ENCODE measurements at places on chromosomes 7 and 10.

- DNase-seq: no peak
Measured at GRCh38 chr7:34787586-34787985, 129.6 kb downstream of the NPSR1 start.

DNA sequence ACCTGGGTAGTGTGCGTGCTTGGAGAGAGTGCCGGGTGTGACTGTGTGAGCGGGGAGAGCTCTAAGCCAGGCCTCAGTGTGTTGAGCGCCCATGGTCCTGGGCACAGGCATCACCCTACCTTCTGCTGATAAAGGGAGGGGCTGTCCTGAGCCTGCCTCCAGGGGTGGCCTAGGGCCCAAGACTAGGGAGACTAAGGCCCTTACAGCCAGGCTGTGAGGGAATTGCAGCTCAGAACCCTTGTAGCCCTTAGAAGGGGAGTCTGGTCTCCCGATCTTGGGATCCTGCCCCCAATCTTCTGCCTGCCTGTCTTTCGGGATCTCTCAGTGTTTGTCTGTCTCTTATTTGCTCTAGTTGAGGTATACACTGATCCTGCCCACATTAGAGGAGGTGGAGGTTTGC is 41.2 kb downstream of the PAX2 start:
- DNase-seq: no peak

DNA sequence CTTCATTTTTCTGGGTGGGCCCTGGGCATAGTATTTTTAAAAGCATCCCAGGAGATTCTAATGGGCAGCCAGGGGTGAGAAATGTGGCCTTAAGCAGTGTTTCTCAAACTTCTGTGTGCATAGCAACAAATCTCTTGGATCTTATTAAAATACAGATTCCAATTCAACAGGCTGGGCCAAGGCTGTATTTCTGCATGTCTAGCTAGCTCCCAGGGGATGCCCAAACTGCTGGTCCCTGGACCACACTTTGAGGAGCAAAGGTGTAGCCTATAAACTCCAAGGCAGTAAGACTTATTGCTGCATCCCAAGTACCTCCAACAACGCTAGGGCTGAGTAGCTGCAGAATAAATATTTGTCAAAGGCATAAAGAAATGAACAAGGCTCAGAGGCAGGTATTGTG is 292.9 kb upstream of the ZMIZ1 start:
- DNase-seq: no peak

- no peak for DNase-seq
Measured at GRCh38 chr10:93152136-93152535, 78.4 kb downstream of the CYP26A1 start.

- DNase-seq: no peak
Measured at GRCh38 chr10:90319188-90319914, 538.5 kb downstream of the HTR7 start.

- DNase-seq: no peak
Measured at GRCh38 chr7:28078036-28078901, 102.3 kb downstream of the JAZF1 start.

GRCh38 chr7:55177068-55177530 is 158.3 kb downstream of the EGFR start:
- no peak for DNase-seq

- no peak for DNase-seq
Measured at GRCh38 chr7:131792311-131792710, 235.9 kb upstream of the PODXL start.

GRCh38 chr7:97818066-97818663 is 54.0 kb downstream of the ASNS start:
- no peak for DNase-seq

- no peak for DNase-seq
Measured at GRCh38 chr10:98910048-98910447, 325.6 kb downstream of the HPSE2 start.

DNA sequence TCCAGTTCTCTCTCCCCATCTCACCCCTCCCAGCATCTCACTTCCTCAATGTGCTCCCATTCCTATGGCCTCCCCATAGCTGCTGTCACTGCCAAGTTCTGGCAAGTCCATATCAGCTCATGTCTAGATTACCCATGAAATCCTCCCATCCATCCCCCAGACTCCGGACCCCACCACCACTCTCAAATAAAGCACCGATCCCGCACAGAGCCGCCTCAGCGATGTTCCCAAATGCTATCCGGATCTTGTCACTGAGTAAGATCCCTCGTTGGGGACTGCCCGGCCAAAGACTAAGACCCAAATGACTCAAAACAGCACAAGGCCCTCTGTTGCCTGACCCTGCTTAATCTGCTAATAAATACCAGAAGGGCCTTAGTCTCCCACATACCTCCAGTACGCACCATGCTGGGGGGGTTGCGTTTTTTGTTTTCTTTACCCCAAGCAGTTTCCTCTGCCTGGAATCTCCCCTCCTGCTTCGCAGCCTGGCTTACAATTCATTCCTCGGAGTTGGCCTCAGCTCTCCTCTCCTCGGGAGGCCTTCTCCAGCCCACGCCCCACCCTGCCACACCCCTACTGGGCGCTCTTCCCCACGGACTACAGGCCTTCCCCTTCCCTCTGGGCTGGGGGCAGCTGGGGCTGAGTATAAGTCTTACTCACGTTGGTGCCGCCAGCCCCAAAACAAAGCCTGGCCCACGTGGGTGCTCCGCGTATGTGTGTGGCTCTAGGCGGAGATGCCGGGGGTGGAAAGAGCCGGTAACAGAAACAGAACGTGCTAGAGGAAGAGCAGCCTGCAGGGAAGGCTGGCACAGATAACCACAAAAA is 1.8 kb upstream of the DUSP5 start:
- peak; percentile 51 for DNase-seq

DNA sequence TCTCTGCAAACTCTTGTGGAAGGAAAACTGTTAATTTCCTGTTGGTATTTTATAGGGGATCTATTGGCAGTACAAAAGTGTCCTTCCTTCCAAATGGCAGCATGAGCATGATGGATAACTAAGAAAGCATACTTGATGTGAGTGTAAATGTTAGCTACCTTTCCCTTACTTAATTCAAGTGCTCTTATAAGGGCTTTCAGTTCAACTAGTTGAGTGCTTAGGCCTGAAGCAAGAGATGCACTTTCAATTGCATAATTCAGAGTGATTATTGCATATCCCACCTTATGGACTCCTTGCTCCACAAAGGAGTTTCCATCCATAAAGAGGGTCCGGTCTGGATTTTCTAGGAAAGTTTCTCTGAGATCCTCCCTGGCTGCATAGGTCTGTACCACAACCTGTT is 56.3 kb upstream of the CYP2C8 start:
- no peak for DNase-seq

DNA sequence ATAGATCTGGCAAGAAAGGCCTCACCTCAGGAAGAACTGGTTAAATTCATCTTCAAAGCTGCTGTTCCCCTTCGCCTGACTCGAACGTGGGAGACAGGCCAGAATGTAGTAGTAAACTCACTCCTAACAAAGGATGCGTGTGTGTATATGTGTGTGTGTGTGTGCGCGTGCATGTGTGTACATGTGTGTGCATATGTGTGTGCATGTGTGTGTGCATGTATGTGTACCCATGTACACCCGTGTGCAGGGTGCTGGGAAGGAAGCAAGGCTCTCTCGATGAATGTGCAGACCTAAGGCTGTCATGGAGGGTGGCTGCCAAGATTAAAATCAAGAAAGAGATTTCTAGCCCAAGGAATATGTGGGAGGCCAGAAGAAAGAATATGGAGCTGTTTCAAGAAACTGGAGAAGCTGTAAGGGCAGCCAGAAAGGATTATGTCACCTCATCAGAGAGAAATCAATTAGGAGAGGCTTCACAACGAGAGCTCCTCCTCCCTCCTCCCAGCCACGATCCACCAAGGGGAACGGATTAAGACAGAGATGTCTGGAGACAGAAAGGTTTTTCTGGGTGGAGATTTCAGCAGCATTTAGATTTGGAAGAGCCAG is 34.0 kb upstream of the LBX1 start:
- no peak for DNase-seq

DNA sequence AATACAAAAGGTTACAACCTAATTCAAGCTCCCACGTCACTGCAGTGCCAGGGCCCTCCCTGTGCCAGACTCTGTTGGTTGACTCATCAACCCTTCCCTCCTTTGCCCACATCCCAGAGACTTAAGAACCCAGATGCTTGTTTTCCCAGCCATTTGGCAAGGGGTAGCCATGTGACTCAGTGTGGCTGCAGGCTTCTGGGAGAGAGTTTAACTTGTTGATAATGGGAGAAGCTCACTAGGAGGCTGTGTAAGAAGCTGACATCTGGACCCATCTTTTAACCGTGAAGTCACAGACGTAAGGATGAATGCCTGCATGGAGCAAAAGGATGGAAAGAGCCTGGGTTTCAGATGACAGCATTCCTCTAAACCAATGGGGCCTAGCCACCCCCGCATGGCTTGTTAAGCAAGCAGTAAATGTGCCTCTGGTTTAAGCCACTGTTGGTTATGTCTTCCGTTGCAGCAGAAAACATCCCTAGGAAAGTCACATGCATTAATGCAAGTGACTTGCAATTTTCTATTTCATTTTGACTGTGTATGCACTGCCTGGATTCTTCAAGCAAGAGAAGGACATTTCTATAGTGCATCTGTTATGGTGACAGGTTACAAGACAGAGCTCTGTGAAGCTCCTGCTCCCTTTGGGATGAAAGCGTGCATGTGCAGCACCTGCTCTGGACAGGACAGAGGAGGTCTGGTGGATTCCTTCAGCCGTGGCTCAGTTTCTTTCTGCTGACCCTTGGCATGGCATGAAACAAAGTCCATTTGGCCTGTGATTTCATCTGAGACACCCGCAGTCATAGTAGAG is 57.5 kb upstream of the CREB5 start:
- peak; percentile 35 for DNase-seq

- no peak for DNase-seq
Measured at GRCh38 chr10:119976421-119976820, 83.9 kb downstream of the SEC23IP start.

DNA sequence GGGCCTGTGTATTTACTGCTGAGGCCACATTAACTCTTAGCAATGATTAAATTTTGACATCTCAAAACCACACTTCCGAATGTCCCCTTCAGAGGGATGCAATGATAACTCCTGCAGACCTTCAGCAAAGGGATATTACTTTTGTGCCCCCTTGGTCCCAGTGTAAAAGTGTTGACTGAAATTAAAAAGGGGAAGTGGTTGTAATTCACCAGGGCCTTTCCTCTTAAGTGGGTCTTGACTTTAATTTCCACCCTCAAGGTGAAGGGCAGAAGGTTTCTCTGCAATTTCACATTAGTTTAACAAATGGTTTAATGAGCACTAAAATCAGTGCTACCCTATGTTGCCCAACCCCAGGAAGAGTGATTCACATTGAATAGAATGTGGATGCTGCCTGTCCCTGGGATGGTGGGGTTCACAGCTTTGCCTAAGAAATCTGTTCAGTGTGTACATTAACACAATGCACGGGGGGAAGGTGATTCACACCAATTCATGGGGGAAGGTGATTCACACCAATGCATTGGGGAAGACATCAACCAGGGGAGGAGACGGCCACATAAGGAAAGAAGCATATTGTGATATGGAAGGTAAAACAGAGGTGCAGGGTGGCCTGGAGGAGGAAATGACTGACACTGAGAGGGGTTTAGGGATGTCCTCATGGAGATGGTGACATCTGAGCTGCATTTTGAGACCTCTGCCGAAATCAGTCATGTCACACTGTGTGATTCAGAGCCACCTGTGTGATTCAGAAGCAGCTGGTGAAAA is 19.4 kb upstream of the TNS3 start:
- no peak for DNase-seq

DNA sequence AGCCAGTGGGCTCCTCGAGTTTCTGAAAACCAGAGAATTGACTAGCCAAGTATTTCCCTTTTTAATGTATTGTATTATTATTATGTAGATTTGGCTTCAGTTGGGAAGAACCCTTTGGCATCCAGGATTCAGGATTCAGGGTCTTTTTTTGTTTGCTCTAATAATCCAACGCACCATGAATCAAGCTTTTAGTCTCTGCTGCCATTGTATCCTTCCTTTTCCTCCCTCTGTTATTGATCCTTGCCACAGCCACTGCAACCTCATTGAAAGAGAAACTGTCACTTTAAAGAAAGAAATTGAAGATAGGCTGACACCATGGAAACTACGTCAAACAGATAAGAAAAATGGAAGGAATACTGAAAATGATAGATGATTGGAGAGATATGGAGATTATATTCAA is 150.0 kb downstream of the CHRM2 start:
- no peak for DNase-seq

- DNase-seq: no peak
Measured at GRCh38 chr7:121376979-121377378, 19.1 kb downstream of the FAM3C start.

GRCh38 chr10:14692344-14693076 is 82.2 kb downstream of the FAM107B start:
- no peak for DNase-seq

DNA sequence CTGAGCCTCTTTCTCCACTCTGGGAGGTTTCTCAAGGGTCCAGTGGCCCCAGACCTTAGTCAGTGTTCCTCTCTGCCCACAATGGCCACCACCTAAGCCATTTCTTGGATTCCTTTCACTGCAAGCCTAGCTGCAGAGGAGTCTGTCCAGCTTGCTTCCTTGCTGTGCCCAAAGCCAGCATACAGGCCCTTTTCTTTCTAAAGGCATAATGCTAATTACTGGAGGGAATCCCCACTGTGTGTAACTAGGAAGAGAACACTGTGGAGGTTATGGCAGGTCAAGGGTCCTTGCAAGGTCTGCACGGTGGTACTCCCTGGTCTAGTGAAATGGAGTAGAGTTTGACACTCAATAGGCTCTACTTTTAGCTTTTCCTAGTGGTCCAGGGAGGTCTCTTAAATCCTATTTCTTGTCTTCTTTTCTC is 70.4 kb upstream of the CC2D2B start:
- no peak for DNase-seq

DNA sequence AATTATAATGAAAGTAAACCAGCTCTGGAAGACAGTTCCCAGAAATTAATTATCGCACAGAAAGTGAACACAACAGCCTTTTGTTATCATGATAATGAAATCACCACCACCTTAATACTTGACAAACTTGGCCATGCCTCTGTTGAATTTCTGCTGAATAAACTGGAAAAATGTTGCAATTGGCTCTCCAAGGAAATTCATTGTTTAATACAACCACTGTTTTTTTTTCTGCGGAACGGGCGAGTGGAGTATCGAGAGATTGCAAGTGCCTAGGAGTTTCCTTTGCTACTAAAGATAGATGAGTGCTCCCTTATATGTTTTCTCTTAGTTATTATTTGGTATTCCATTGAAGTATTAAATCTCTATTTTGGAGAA is 657.0 kb downstream of the SDK1 start:
- DNase-seq: no peak

- DNase-seq: no peak
Measured at GRCh38 chr10:106410331-106410730, 754.2 kb downstream of the SORCS1 start.

Data from heart left ventricle (tissue), 16 donors.